Cardiac atrium fibroblast (primary cell): ENCODE measurements at places on chromosomes 11 and 22. TPM values are rescaled to one million over a fixed set of nuclear protein-coding genes. Genes with fewer than 3 reads are reported as not detected.

TMEM191C gene
- total RNA-seq, result 0.32 and 0.54 TPM in 2 replicates

TRIOBP gene
- 147 and 167 TPM in 2 replicates for total RNA-seq

POU2AF2 gene
- total RNA-seq, result not detected in 2 replicates

INPP5J gene
- total RNA-seq, result 0.16 TPM in 1 of 2 replicates, not detected in the other

C11orf86 gene
- total RNA-seq, result not detected in 2 replicates

CEND1 gene
- total RNA-seq, result 0.97 and 2.2 TPM in 2 replicates

PIK3IP1 gene
- total RNA-seq, result 12.1 and 14.7 TPM in 2 replicates
